NAMALWA (cell line): ENCODE measurements at places on chromosomes 6 and 20.

GRCh38 chr6:70151616-70152015, 151.3 kb downstream of the COL9A1 start:
- DNase-seq = no peak

DNA sequence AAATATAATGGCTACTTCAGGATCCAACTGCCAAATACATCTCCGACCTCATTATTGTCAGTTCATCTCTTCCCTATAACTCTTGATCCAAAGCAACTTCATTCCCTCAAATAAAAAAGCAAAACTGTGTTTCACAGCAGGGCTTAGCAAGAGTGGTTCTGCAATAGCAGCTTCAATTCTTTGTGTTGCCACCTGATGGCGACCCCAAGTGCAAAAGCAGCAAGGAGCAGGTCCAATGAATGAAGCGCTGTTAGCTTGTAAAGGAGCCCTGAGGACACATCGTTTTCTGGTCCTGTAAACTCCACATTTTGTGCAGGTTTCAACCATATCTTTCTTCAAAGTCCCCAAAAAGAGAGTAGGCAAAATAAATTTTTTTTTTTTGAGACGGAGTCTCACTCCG, 19.6 kb downstream of the RTN4IP1 start:
- DNase-seq = peak; percentile 66

DNA sequence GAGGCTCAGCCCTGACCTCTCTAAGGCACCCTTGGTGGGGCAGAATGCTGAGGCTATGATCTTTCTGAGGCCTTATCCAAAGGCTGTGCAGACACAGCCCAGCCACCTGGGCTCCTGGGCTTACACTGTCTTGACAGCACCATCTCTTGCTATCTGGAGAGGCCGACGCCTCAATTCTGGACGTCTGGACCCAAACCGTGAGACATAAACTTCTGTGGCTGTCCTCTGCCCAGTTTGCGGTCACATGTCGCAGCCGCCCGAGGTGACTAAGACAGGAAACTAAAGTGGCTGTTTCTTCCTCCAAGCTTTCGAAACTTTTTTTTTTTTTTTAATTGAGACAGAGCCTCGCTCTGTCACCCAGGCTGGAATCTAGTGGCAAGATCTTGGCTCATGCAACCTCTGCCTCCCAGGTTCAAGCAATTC, 49.3 kb downstream of the PRR18 start:
- no peak for DNase-seq

- peak; percentile 81 for DNase-seq
Observed at GRCh38 chr20:47150403-47151152, 205.9 kb downstream of the ZMYND8 start.

- no peak for DNase-seq
Observed at GRCh38 chr20:19298652-19299051, 86.2 kb downstream of the SLC24A3 start.

GRCh38 chr20:63167026-63167917, 48.7 kb downstream of the YTHDF1 start:
- no peak for DNase-seq

- DNase-seq = no peak
Observed at GRCh38 chr6:54307439-54307910, 766 bp upstream of the TINAG start.

- DNase-seq = no peak
Observed at GRCh38 chr6:28985462-28986164, 19.5 kb downstream of the ZNF311 start.

GRCh38 chr20:41540459-41540858, 77.7 kb downstream of the CHD6 start:
- DNase-seq = no peak
